Activated CD4-positive, alpha-beta T cell treated with anti-CD3 and anti-CD28 coated beads, Interleukin-2, Interleukin-4, amounts not matched to agents 100 ng/mL and 50 ng/mL, durations not matched to agents 16 hours and 8 hours (primary cell): ENCODE measurements at places on chromosomes 16 and 17.

- no peak for DNase-seq
Measured at GRCh38 chr17:13825526-13826040, 223.9 kb upstream of the HS3ST3A1 start.

GRCh38 chr16:79143026-79143425 lies 457.5 kb downstream of the MAF start:
- DNase-seq = no peak

DNA sequence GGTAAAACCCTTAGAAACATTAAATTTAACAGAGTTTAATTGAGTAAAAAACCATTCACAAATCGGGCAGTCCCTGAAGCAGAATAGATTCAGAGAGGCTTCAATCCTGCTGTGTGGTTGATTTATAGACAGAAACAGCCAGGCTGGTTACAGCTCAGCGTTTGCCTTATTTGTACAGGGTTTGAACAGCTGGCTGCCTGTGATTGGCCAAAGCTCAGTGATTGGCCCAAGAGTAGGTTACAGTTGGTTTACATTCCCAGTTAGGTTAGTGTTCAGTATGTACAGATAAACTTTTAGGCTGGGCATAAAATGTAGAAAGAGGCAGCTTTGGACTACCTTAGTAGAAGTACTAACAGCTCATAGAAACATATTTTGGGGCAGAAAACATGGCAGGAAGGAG lies 210.4 kb upstream of the ELAC2 start:
- DNase-seq = no peak

GRCh38 chr17:3282901-3283300 lies 15.3 kb downstream of the OR3A1 start:
- no peak for DNase-seq

- DNase-seq = no peak
Measured at GRCh38 chr16:7027401-7027800, 305.2 kb upstream of the RBFOX1 start.

- no peak for DNase-seq
Measured at GRCh38 chr17:68204736-68205135, 43.1 kb upstream of the AMZ2 start.

DNA sequence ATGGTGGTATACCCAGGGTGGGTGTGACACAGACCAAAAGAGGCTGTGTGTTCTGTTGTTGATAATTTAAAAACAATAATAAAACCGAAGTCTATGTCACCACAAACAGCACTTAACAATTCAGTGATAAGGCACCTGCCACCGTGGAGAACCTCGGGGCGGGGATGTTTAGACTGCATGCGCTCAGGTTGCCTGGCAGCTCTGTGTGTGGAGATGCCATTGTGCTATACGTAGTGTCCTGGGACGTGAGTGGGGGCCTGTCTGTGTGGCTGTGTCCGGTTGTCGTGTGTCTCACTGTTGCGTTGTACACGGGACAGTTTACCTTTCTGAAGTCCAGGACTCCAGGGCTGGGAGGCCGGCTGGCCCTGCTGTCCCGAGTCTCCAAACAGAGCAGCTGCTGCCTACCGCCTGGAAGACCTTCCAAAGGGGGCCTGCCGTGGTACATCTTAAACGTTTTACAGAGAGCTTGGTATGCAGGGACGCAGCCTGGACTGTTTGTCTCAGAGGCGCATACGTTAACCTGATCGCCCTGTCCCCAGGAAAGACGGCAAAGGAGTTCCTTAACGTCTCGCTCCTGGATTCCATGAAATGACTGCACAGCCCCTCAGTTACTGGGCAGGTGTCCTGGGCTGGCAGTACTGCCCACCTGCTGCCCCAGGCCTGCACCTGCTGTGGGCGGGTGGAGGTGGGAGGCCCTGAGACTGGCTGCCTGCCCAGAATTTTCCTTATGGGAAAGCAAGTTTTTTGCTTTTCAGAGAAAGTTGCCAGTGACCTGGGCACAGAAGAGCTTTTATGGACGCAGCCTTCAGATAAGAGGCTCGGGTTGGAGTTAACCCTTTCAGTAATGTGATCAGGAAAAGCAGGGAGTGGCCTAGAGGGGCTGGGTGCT lies 19.0 kb downstream of the SPIRE2 start:
- DNase-seq = no peak

- no peak for DNase-seq
Measured at GRCh38 chr17:40284085-40284713, 3.5 kb upstream of the CDC6 start.

GRCh38 chr16:24758373-24758772 lies 28.9 kb downstream of the TNRC6A start:
- DNase-seq = no peak

DNA sequence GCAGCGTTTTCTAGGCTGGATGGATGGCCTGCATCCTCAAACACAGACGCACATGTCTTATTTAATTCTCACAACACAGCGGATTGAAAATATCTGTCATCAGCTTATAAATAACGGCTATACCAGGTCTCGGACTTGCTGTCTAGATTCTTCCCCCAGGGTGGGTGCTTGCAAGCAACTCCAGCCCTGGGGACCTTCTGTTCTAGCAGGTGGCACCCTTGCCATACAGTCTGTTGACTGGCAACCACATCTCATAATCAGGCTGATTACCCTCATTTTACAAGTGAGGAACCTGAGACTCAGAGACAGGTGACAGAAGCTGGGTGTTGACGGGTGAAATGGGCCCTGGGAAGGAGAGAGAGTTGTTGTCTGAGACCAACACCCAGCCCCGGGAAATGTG lies 16.2 kb upstream of the SEZ6 start:
- DNase-seq = no peak

GRCh38 chr17:31174215-31174614 lies 79.4 kb downstream of the NF1 start:
- no peak for DNase-seq
